ENCODE measurements at places on chromosomes 6 and 20. TPM values are rescaled to one million over a fixed set of nuclear protein-coding genes. Genes with fewer than 3 reads are reported as not detected.

DNA sequence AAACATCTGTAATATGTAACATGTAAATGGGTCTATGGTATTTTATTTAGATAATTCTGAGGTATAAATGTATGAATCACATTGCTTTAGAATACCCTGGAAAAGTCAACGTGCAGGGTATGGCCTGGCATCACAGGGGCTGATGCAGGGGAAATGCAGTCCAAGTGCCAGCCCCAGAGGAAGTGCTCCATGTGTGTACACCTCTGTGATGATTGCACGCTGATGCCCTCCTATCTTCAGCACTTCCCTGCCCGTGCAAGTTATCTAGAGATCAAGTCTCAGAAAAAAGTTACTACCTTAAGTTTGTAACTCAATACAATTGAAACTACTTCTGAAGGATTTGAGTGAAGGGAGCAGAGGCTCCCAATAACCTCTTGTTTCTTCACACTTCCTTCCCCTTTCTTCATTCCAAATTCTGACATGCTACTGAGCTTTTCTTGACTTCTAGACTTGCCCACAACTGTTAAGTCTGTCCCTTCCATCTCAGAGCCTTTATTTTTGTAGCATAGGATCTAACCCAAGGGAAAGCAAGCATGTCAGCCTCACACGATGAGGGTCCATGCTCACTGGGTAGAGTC, 2.2 kb downstream of the SMLR1 start:
- no peak for DNase-seq
- H3K27ac ChIP-seq: no peak overlapping the region
- H3K36me3 ChIP-seq: no peaks in the 10 kb centered on the region
- no peaks in the 10 kb centered on the region for H3K4me1 ChIP-seq
- H3K4me3 ChIP-seq: no peak overlapping the region

GRCh38 chr20:24966317-24967012, 17.4 kb downstream of the CST7 start:
- peaks cover 90% of the 10 kb centered on the region for H3K36me3 ChIP-seq
- H3K27me3 ChIP-seq: no peaks in the 10 kb centered on the region
- DNase-seq: no peak
- peaks cover 27% of the 10 kb centered on the region for H3K4me1 ChIP-seq
- no peak overlapping the region for H3K27ac ChIP-seq

DNA sequence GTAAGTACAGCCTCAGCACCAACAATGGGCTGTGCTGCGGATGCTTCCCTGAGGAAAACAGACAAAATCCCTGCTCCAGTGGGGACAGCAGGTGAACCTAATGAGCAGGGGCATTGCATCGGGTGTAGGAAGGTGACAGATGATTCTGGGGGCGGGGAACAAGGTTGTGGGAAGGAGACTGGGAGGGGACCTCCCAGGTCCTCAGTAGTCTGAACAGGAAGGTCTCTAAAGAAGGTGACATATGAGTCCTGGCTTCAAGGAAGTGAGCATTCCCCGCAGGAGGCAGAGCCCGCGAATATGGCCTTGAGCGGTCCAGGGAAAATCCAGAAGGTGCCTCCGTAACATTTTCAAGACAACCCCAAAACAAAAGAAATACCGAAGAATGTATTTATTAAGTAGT, 19.4 kb downstream of the ULBP1 start:
- H3K4me3 ChIP-seq: no peak overlapping the region
- no peak overlapping the region for H3K27ac ChIP-seq
- DNase-seq: no peak
- no peaks in the 10 kb centered on the region for H3K36me3 ChIP-seq
- peaks cover 3% of the 10 kb centered on the region for H3K4me1 ChIP-seq
- H3K27me3 ChIP-seq: peaks cover 56% of the 10 kb centered on the region

- H3K4me1 ChIP-seq: no peaks in the 10 kb centered on the region
- H3K27ac ChIP-seq: no peak overlapping the region
- no peak overlapping the region for H3K4me3 ChIP-seq
- DNase-seq: peak; percentile 57
Measured at GRCh38 chr20:29873946-29874345, 1383.5 kb upstream of the DEFB115 start.

Gene BNIP5
- total RNA-seq: not detected

Gene TINAG
- not detected for total RNA-seq

- no peaks in the 10 kb centered on the region for H3K36me3 ChIP-seq
- no peak overlapping the region for H3K27ac ChIP-seq
- H3K4me3 ChIP-seq: no peak overlapping the region
- peaks cover 2% of the 10 kb centered on the region for H3K4me1 ChIP-seq
- peaks cover 4% of the 10 kb centered on the region for H3K27me3 ChIP-seq
Measured at GRCh38 chr6:31057426-31058003, 47.2 kb downstream of the MUC22 start.

- no peaks in the 10 kb centered on the region for H3K27me3 ChIP-seq
- H3K27ac ChIP-seq: no peak overlapping the region
- H3K4me3 ChIP-seq: no peak overlapping the region
- no peaks in the 10 kb centered on the region for H3K4me1 ChIP-seq
Measured at GRCh38 chr6:108383981-108384380, 89.1 kb downstream of the AFG1L start.

- no peaks in the 10 kb centered on the region for H3K4me1 ChIP-seq
- no peak overlapping the region for H3K27ac ChIP-seq
- no peak for DNase-seq
- no peaks in the 10 kb centered on the region for H3K27me3 ChIP-seq
- H3K36me3 ChIP-seq: no peaks in the 10 kb centered on the region
Measured at GRCh38 chr20:24585796-24586522, 116.5 kb downstream of the SYNDIG1 start.

Gene LHFPL5
- not detected for total RNA-seq

Gene SPINT3
- not detected for total RNA-seq

GRCh38 chr6:34386316-34387137, 5.9 kb downstream of the NUDT3 start:
- H3K27me3 ChIP-seq: no peaks in the 10 kb centered on the region
- no peak for DNase-seq
- H3K27ac ChIP-seq: no peak overlapping the region

- H3K36me3 ChIP-seq: no peaks in the 10 kb centered on the region
- DNase-seq: no peak
- peaks cover 2% of the 10 kb centered on the region for H3K27me3 ChIP-seq
- no peak overlapping the region for H3K27ac ChIP-seq
Measured at GRCh38 chr6:84027340-84028181, 6.0 kb upstream of the MRAP2 start.

- no peaks in the 10 kb centered on the region for H3K4me1 ChIP-seq
- H3K27me3 ChIP-seq: no peaks in the 10 kb centered on the region
- DNase-seq: no peak
- H3K4me3 ChIP-seq: no peak overlapping the region
- H3K27ac ChIP-seq: no peak overlapping the region
Measured at GRCh38 chr20:54727490-54727889, 252.1 kb downstream of the DOK5 start.

DNA sequence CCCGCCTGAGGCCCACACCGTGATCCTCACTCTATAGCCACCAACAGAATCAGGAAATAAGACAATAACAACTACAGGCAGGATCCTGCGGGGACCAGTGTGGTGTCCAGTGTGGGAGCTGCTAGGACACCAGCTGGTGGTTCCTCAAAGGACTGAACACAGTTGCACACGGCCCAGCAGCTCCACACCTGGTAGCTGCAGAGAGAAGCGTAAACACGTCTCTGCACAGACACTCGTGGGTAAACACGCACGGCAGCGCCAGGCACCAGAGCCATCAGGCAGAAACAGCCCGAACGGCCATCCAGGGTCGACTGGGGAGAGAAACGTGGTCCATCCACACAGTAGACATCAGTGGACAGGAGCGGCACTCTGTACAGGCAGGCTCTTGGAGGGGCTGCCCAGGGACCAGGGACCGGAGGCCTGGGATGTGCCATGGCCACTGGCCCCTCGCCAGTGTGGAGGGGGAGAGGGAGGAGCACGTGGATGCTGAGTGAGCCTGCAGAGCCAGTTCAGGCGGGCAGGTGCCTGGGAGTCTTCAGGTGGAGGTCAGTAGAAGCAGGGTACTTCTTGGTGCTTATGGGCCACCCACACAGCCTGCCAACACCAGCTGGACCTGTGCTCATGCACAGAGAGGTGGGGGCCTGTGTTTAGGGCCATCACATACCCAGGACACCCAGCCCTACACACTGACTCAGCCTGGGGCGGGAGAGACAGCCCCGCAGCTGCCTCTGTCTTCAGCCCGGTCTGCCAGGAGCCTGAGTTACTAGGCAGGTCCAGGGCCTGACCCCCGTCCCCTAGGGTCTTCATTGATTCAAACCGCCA, 7.4 kb upstream of the LAMA5 start:
- H3K27me3 ChIP-seq: peaks cover 5% of the 10 kb centered on the region
- H3K4me3 ChIP-seq: no peak overlapping the region
- DNase-seq: no peak
- H3K27ac ChIP-seq: no peak overlapping the region
- H3K4me1 ChIP-seq: no peaks in the 10 kb centered on the region

Gene HTR1B
- total RNA-seq: not detected

Gene PROKR2
- total RNA-seq: not detected

DNA sequence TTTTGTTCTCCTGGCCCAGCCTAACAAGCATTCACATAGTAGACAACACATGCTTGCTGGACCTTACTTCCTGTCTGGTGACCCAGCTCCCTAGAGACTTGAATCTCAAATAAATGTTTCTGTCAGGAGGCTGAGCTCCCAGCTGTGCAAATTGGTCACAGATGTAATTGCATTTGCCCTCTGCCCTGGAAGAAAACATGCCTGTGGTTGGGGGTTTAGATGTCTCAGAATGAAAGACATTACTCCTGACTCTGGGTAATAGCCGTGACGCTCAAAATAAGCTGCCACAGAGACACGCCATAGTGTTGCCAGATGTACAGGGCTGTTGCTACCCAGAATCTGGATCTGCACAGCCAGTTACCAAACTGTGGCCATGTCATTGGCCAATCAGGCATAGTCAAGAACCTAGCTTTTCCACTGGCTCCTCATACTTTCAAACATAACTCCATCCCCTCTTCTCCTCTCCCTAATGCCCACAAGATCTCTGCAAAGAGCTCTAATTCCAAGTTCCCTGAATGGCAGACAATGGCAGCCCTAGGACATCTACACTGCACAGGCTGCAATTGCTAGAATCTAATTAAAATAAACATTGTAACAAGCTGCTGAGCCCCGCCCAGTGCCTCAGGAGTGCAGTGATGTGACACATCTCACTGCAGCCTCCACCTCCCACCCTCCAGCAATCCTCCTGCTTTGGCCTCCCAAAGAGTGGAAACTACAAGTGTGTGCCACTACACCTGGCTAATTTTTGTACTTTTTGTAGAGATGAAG, 32.8 kb upstream of the GMPR start:
- H3K27me3 ChIP-seq: no peaks in the 10 kb centered on the region
- H3K36me3 ChIP-seq: no peaks in the 10 kb centered on the region
- H3K4me3 ChIP-seq: no peak overlapping the region

Gene FAM217A
- not detected for total RNA-seq

Gene CBLN4
- not detected for total RNA-seq

DNA sequence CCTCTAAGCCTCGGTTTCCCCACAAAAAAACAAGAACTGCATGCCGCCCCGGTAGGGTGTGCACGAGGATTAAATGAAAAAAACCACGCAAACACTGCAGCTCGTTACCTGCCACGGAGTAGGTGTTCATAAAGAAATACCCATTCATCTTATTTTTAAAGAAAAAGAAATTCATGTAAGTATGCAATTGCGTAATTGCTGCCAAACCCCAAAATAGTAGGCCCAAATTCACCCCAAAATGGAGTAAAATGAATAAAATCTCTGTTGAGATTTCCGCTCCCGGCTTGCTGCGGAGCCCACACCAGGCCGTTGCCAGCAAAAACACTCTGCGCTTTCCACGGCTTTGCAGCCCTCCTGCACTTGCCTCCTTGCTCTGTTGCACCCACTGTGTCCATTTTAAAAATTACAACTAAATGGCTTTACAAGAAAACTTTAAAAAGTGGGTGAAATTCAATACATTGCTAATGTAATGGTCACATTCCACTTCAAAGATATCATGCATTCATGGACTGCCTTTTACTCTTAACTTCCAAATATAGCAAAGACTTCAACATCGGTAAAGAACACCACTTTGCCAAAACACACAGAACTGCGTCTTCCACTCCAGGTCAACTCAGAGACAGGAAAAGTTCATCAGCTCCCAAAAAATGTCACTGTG, 125.0 kb downstream of the ZMYND8 start:
- H3K36me3 ChIP-seq: peaks cover 89% of the 10 kb centered on the region
- H3K27ac ChIP-seq: no peak overlapping the region
- H3K4me1 ChIP-seq: no peaks in the 10 kb centered on the region
- no peaks in the 10 kb centered on the region for H3K27me3 ChIP-seq

Gene EYA2
- not detected for total RNA-seq

DNA sequence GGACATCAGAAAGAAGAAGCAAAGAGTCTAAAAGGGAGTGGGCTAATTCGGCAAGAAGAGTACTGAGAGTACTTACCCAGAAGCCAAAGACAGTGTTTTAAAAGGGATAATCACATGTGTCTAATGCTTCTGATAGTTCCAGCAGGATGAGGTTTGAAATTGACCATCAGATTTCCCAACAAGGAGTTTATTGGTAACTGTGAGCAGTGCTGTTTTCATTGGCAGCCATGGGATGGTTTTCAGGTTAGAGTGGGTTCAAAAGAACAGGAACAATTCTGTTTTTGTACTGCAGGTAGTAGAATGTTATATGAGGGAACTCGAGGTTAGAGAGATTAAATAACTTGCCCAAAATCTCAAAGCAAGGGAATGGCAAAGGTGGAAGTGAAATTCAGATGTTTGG, 8.5 kb downstream of the RNF217 start:
- H3K4me1 ChIP-seq: no peaks in the 10 kb centered on the region
- H3K4me3 ChIP-seq: no peak overlapping the region
- H3K27me3 ChIP-seq: no peaks in the 10 kb centered on the region
- no peak overlapping the region for H3K27ac ChIP-seq
- no peaks in the 10 kb centered on the region for H3K36me3 ChIP-seq

DNA sequence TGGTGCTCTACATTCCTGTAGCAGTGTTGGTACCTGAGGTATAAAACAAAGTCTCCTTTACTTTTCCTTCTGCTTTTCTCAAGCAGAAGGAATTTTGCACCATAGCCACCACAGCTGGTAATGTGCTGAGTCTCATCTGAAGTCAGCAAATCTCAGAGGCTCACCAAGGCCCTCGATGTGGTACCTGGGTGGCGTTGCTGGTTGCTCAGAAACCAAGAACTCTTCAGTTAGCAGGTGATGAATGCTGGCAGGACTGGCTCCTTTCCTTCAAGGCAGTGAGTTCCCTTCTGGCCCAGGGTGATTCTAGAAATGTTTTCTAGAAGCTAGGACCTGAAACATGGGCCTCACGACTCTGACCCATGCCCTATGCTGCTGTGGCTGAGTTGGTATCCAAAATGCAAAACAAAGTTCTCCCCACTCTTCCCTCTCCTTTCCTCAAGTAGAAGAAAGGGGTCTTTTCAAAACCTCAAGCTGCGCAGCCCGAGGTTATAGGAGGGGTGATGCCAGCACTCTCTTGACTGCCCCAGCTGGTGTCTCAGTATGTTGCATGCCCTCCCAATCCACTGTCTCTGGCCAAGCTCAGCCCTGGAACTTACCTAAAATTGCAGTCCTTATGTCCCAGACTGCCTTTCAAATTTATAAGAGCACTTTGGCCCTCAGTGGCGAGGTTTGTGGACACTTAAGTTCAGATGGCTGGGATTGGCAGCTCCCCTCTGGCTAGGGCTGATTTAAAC, 592.3 kb downstream of the FRK start:
- H3K27me3 ChIP-seq: no peaks in the 10 kb centered on the region
- no peak overlapping the region for H3K4me3 ChIP-seq
- DNase-seq: no peak
- H3K27ac ChIP-seq: no peak overlapping the region
- no peaks in the 10 kb centered on the region for H3K4me1 ChIP-seq

Gene SPDEF
- total RNA-seq: 0.36 TPM

Gene ABT1
- 39.8 TPM for total RNA-seq

All from CD4-positive, alpha-beta T cell (primary cell).